ENCODE measurements at places on chromosomes 12 and 14. TPM values are rescaled to one million over a fixed set of nuclear protein-coding genes. Genes with fewer than 3 reads are reported as not detected.
A peak's percentile ranks its signal among the peaks of the same experiment; 100 is the strongest.

The PTPRQ gene
- total RNA-seq = not detected

The FLRT2 gene
- total RNA-seq = 0.25 TPM

The TOX4 gene
- 105 TPM for total RNA-seq

The KERA gene
- not detected for total RNA-seq

The GCH1 gene
- 131 TPM for total RNA-seq

DNA sequence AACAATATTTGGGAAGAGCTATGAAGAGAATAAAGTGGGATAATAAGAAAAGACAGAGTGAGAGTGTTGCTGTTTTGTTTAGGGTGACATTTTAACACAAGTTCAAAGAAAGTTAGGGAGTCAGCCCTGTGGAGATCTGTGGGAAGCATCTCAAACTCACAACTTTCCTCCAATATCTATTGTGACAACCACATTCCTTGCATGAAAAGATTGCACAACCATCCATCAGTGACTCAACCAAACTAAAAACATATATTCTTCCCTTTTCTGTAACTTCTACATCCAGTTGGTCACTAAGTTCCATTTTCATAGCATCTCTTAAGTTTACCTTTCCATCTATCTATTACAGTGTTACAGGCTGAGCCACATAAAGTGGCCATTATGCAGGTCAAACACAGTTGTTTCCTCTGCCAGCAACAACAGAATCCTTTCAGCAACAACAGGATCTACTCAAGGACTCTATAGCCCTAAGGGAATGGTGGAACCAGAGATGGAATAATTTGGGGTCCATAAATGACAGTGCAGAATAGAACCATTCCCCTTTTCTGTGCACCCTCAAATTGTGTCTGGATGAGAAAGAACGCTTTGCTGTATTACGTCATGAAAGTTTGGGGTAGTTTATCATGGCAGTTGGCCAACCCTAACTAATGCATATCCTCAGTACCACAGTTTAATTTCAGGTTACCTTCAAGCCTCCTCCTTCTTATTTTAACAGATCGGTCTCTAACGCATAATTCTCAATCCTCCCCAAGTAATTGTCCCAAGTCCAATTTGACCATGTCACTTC, 118.8 kb downstream of the ST8SIA1 start:
- no peaks in the 10 kb centered on the region for H3K36me3 ChIP-seq
- H3K27me3 ChIP-seq = peaks cover 19% of the 10 kb centered on the region
- H3K4me3 ChIP-seq = no peak overlapping the region
- no peak for DNase-seq
- H3K27ac ChIP-seq = no peak overlapping the region

DNA sequence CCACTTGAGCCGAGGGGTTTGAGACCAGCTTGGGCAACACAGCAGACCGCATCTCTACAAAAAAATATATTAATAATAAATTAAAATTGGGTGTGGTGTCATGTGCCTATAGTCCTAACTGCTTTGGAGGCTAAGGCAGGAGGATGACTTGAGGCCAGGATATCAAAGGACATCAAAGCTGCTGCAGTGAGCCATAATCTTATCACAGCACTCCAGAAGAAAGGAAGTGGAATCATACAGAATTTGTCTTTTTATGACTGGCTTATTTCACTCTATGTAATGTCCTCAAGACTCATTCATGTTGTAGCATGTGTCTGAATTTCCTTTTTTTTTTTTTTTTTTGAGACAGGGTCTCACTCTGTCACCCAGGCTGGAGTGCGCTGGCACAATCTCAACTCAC, 43.9 kb upstream of the NUDT4 start:
- no peaks in the 10 kb centered on the region for H3K36me3 ChIP-seq
- no peak for DNase-seq
- no peak overlapping the region for H3K4me3 ChIP-seq
- no peaks in the 10 kb centered on the region for H3K4me1 ChIP-seq
- peaks cover 2% of the 10 kb centered on the region for H3K27me3 ChIP-seq

DNA sequence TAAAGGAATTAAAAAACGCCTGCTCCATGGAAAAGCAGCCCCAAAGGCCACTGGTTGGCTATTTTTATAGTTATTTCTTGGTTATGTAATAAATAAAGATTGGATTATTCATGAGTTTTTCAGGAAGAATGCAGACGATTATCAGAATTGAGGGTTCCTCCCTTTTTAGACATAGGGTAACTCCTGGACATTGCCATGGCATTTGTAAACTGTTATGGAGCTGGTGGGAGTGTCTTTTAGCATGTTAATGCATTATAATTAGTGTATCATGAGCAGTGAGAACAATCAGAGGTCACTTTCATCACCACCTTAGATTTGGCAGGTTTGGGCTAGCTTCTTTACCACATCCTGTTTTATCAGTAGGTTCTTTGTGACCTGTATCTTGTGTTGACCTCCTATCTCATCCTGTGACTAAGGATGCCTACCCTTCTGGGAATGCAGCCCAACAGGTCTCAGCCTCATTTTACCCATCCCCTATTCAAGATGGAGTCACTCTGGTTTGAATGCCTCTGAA, 728.7 kb downstream of the GALC start:
- no peaks in the 10 kb centered on the region for H3K36me3 ChIP-seq
- H3K27me3 ChIP-seq = no peaks in the 10 kb centered on the region
- no peaks in the 10 kb centered on the region for H3K4me1 ChIP-seq
- H3K4me3 ChIP-seq = no peak overlapping the region
- DNase-seq = no peak

- no peak overlapping the region for H3K4me3 ChIP-seq
- H3K27me3 ChIP-seq = no peaks in the 10 kb centered on the region
- no peaks in the 10 kb centered on the region for H3K36me3 ChIP-seq
- no peaks in the 10 kb centered on the region for H3K4me1 ChIP-seq
- DNase-seq = no peak
Observed at GRCh38 chr14:31927348-31927832, 149.7 kb upstream of the ARHGAP5 start.

DNA sequence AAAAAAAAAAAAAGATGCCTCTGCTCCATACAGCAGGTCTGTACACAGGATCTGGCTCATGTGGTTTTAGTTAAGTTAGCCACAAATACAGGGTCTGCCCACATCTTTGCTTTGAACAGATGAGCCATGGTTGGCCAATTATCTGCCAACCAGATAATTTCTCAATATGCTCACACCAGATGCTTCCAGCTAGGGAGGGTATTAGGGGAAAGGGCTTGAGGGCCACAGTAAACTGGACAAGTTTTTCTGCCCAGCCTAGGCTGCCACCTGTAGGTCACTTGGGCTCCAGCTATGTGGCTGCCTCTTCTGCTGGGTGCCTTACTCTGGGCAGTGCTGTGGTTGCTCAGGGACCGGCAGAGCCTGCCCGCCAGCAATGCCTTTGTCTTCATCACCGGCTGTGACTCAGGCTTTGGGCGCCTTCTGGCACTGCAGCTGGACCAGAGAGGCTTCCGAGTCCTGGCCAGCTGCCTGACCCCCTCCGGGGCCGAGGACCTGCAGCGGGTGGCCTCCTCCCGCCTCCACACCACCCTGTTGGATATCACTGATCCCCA, 776 bp downstream of the RDH5 start:
- no peak overlapping the region for H3K4me3 ChIP-seq
- H3K4me1 ChIP-seq = peaks cover 53% of the 10 kb centered on the region
- H3K36me3 ChIP-seq = no peaks in the 10 kb centered on the region
- peak; percentile 71 for DNase-seq

- H3K4me3 ChIP-seq = no peak overlapping the region
- no peaks in the 10 kb centered on the region for H3K27me3 ChIP-seq
- no peaks in the 10 kb centered on the region for H3K36me3 ChIP-seq
- DNase-seq = peak; percentile 22
- peaks cover 3% of the 10 kb centered on the region for H3K4me1 ChIP-seq
Observed at GRCh38 chr12:119686355-119686754, 18.4 kb downstream of the PRKAB1 start.

GRCh38 chr12:76060111-76060510, 24.4 kb downstream of the NAP1L1 start:
- H3K4me1 ChIP-seq = peaks cover 32% of the 10 kb centered on the region
- no peaks in the 10 kb centered on the region for H3K27me3 ChIP-seq
- peak overlapping the region; percentile 73 for H3K27ac ChIP-seq
- H3K4me3 ChIP-seq = no peak overlapping the region
- no peak for DNase-seq
- H3K36me3 ChIP-seq = peaks cover 63% of the 10 kb centered on the region
